ENCODE measurements at places on chromosomes 16 and 17.

DNA sequence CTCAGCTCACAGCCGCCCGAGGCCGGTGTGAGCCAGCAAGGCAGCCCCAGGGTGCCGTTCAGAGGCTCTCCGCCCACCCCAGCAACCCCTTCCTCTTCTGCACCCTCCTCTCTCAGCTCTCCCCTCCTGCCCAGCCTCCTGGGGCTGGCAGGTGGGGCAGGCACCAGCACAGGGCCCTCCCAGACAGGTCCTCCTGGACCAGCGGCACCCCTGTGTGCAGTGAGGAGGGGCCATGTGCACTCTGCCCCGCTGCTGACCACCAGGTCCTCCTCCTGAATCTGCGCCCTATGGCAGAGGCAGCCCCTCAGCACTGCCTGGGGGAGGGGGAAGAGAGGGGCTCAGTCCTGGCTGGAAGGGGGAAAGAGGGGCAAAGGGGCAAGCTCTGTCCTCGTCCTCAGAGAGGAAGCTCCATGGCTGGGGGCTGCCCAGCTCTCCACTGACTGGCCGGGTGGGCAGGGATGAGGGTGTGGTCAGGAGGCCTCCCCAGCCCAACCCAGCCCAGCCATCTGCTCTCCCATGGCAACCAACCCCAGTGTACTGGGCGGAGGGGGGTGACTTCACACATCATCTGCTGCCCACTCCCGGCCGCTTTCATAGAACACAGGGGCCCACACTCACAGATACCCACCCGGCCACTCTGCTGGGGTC is 5.4 kb upstream of the BCAR1 start:
- no peak for DNase-seq

- DNase-seq, result no peak
Observed at GRCh38 chr16:11439790-11440656, 94.8 kb downstream of the RMI2 start.

- peak; percentile 96 for DNase-seq
Observed at GRCh38 chr17:21214015-21214776, at the start of gene TMEM11. TSS of gene TMEM11 (minus strand) at chr17:21214161. CDS start at chr17:21214152, 9 bp downstream.

DNA sequence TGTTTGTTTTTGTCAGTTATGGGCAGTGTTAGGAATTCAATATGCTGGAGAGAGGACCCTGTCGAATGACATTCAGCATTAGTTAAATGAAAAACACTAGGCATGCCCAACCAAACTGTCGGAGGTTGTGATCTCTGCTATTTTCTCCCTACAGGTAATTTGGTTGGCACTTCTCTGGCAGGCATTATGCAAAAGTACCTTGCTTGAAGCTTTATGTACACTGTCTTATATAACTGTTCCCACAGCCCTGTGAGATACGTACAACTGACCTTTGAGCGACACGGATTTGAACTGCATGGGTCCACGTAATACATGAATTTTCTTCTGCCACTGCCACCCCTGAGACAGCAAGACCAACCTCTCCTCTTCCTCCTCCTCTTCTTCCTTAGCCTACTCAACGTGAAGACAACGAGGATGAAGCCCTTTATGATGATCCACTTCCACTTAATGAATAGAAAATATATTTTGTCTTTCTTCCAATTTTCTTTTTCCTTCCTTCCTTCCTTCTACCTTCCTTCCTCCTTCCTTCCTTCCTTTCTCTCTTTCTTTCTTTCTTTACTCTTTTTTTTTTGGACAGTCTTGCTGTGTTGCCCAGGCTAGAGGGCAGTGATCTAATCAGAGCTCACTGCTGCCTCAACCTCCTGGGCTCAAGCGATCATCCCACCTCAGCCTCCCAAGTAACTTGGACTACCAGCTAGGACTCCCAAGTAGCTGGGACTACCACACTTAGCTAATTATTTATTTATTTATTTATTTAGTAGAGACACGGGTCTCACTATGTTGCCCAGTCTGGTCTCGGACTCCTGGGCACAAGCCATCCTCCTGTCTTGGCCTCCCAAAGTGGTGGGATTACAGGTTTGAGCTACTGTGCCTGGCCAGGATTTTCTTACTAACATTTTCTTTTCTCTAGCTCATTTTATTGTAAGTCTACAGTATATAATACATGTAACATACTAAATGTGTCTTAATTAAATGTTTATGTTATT is 77.3 kb downstream of the WIPI1 start:
- no peak for DNase-seq
